K562 (cell line): ENCODE measurements at places on chromosomes 12 and 14.

- no peak for DNase-seq
These were observed 55.4 kb downstream of the ARL6IP4 start for GRCh38 chr12:123035841-123036240.

DNA sequence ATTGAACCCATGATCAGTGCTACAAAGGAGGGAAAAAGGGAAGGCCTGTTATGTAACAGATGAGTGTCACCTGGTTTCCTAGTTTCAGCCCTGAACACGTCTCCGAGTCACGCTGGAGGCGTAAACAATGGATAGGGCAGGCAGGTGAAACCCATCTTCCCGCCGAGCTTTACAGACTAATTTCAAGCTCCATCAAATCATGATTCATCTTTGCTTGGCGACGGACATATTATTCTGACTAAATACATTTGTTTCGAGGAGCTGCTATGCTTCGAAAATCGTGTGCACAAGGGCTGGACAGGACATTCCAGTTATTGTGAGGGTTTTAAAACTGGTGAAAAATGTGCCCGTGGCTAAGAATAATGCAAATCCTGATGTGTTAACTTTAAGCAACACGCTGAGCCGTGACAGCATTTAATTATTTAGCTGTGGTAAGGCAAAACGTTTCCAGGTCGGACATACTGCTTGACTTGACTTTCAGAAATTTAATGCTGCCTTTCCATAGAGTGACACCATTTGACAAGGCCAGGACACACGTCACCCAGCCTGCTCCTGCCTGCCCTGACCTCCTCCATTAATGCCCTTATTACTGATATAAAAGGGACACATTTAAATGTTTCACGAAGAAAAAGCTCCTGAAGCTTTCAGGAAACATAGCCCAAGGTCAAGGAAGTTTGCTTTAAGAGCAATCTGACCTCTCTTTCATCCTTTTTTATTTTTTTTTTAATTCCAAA, 1203.5 kb upstream of the TMEM132C start:
- peak; percentile 39 for DNase-seq

DNA sequence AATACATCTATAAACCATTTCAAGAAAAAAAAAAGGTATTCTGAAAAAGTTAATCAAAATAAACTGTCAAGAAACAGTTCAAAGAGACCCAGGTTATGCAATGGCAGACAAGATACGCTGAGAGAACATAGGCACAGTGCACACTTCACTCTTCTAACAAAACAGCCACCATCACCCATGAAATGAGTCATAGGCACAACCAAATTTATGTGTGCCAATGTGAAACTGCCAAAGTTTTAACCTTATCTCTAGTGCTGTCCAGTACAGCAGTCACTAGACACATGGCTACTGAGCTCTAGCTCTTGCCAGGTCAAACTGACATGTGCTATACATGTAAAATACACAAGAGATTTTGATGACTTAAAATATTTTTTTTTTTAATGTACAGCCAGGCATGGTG, 1.4 kb downstream of the CEP128 start:
- DNase-seq, result no peak

DNA sequence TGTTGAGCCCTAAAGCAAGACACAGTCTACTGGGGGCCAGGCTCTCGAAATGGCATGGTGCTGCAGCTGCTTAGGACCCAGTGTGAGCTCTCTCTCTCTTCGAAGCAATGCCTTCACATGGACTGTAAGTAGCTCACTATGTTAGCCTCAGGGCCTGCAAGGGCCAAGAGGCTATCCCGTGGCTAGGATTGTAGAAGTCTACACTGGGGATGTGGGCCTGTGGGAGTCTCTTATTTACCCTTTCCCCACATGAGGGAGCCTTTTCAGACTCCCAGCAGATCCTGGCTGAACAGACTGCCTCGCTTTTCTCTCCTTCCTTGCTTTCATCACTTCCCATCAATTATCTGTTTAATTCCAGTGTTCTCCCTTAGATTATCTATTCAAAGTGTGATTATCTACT, 101.4 kb downstream of the GPR65 start:
- no peak for DNase-seq

DNA sequence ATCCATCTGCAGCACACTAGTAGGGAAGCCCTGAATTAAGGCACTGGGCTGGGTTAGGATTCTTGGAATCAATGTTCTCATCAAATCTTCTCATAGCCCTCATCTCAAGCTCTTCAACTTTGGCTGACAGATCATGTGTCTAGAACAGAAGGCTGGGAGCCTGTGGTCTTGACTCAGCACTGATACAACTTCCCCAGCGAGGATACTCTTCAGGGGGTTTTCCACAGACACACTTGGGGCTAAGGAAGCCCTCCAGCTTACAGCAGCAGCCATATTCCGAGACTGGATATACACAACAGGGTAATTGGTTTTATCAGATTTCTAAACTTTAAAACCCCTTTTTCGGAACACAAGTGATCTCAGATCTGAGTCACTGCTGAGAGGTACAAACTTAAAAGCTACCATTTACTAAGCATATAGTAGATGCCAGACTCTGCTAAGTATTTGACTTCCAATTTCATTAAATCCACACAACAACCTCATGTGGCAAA, 3.5 kb downstream of the FMNL3 start:
- no peak for DNase-seq

- DNase-seq, result no peak
These were observed 169.4 kb downstream of the DACT1 start for GRCh38 chr14:58807191-58807590.

DNA sequence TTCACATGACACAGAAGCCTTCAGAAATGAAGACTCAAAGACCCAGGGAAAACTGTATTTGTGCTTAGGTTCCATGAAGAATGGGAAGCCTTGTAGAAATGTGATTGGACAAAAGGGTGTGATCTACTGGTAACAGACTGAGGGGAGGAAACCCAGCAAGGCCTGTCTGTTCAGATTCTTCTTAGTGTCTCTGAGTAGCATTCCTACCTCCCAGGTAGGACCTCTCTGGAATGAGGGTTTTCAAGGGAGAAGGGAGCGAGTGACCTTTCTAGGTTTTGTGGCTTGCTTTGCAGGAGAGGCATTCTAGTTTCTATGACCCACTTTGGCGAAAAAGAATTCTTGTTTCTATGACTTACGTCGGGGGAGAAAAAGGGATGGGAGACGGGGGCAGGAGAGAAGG, 401.7 kb downstream of the DPF3 start:
- DNase-seq, result no peak

GRCh38 chr12:109455706-109456105, 21.4 kb downstream of the KCTD10 start:
- DNase-seq, result no peak

DNA sequence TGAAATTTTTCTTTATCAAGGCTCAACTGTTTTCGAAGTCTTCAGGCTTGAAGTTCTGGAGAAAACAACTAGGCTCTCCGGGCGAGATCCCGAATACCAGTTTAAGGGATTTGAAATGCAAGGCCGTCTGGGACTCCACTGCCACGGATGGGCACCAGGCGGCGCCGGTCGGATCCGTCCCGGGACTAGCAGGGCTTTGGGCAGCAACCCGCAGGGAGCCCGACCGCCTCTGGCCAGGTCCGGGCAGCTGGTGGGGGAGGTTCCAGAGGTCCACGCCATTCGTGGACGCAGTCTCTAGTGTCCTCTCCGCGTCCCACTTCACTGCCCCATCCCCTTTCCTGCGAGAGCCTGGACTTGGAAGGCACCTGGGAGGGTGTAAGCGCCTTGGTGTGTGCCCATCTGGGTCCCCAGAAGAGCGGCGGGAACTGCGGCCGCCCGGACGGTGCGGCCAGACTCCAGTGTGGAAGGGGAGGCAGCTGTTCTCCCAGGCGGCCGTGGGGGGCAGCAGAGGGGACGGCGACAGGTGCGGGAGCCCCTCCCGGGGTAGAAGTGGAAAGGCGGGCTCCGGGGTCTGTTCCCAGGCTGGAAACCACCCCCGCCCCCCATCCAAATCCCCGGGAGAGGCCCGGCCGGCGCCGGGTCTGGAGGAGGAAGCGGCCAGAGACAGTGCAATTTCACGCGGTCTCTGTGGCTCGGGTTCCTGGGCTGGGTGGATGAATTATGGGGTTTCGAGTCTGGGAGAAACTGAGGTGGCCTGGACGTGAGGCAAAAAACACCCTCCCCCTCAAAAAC, 838 bp upstream of the ERBB3 start:
- peak; percentile 83 for DNase-seq

DNA sequence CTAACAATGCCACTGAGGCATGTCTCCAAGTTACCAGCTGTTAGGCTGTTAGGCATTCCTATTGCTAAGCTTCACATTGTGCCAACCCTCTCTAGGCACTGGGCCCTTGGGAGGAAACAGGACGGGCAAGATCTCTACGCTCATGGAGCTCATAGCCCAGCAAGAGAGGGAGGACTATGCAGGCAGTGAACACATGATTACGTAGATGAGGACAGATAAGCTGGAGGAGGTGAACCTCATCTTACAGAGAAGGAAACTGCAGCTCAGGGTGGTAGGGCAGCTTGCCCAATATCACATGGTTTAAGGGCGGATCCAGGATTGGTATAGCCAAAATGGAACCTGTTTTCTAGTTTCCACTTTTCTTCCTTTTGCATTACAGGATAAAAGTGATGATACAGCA, 7.8 kb downstream of the UBE3B start:
- DNase-seq, result no peak

DNA sequence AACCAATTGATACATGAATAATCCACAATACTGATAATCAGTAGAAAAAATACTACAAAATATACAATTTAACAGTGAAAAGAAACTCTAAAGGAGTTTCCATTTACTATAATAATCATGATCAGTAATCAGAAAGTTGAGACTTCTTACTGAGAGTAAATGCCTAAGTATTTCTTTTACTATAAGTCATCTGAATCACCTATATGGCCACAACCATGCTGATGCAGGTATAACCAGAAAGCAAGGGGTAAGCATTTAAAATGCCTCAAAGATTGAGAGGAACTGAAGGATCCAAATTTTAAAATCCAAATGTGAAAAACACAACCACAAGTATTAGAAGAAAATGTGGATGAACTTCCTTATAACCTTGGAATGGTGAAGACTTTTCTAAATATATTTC, 23.4 kb downstream of the CDK17 start:
- no peak for DNase-seq

DNA sequence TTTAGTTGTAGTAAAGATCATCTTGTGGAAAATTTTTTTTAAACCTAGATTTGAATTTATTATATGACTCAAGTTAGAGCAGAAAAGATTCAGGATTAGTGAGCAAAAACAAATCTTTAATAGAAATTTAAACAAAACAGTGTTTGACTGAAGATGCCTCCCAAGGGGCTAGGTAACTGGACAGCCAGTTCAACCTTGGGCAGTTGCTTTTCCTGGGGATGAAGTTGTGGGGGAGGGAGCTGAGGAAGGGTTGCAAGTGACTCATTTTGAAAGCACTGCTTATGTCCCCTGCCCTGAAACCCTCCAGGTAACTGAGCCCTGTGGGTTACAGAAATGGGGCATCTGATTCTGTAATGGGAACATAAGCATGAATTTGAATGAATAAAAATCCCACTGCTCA, 13.1 kb downstream of the CFAP54 start:
- peak; percentile 54 for DNase-seq

GRCh38 chr12:4242595-4242994, 31.0 kb upstream of the CCND2 start:
- DNase-seq, result no peak
